ENCODE measurements at places on chromosomes 2 and 18.

- peak; percentile 41 for DNase-seq
Measured at GRCh38 chr2:7956126-7956689, 725.6 kb upstream of the ID2 start.

- no peak for DNase-seq
Measured at GRCh38 chr2:27942612-27943547, 52.4 kb downstream of the BABAM2 start.

- DNase-seq: no peak
Measured at GRCh38 chr2:239832490-239833268, 192.5 kb downstream of the NDUFA10 start.

GRCh38 chr2:29596584-29596983 is 324.8 kb downstream of the ALK start:
- DNase-seq: no peak

DNA sequence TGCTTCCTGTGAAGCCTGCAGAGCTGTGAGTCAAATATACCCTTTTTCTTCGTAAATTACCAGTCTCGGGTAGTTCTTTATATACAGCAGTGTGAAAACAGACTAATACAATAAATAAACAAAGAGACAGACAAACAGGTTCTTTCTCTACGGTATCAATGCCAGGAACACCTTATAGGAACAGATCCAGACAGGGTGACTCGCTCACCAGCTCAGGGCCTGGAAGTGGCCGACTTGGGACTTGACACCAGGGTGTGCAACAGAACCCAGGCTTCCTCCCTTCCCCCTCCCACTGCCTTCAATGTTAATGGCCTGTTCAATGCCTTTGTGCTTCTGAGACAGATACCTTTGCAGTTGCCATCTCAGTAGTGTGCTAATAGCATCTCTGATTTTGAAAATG is 309.5 kb downstream of the ALK start:
- DNase-seq: no peak

GRCh38 chr2:225013425-225014365 is 28.6 kb downstream of the DOCK10 start:
- no peak for DNase-seq

DNA sequence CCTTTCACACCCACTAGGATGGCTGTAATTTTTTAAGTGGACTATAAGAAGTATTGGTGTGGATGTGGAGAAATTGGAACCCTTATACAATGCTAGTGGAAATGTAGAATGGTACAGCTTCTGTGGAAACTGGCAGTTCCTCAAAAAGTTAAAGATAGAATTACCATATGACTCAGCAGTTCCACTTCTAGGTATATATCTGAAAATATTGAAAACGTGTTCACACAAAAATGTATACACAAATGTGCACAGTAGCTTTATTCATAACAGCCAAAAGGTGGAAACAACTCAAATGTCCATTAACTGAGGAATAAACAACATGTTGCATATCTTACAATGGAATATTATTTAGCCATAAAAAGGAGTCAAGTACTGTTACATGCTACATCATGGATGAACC is 17.7 kb downstream of the TANK start:
- no peak for DNase-seq

DNA sequence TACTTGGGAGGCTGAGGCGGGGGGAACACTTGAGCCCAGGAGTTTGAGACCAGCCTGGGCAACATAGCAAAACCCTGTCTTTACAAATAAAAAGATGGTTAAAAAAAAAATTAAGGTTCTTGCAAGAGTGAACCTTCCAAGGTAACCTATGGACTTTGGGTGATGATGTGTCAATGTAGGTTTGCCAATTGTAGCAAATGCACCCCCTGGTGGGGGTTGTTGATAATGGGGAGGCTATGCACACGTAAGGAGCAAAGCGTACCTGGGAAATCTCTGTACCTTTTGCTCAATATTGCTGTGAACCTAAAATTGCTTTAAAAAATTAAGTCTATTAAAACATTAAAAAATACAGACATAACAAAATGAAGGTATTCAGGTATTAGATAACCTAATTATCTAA is 70.4 kb downstream of the CWC22 start:
- peak; percentile 4 for DNase-seq

DNA sequence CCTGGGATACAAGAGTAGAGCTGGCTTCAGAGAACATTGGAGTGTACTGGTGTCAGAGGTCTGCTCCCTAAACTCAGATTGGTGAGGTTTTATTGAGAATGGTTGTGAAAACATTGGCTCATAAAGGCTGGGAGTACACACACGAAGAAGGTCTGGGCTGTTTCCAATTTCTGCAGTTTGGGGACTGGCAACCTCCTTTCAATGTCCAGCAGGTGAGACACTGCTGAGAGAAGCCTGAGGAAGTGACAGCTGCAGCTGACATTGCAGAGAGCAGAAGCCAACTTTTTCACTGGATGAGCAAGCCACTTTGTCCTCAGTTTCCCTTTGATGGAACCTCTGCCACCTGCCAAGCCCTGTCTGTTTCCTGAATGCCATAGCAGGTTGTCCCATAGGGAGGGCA is 346.6 kb upstream of the SPRED2 start:
- no peak for DNase-seq
